Activated CD4-positive, CD25-positive, alpha-beta regulatory T cell treated with anti-CD3 and anti-CD28 coated beads, Interleukin-2, amount 50 U/mL, for 24 hours (primary cell): ENCODE measurements at places on chromosomes 2 and 18.

DNA sequence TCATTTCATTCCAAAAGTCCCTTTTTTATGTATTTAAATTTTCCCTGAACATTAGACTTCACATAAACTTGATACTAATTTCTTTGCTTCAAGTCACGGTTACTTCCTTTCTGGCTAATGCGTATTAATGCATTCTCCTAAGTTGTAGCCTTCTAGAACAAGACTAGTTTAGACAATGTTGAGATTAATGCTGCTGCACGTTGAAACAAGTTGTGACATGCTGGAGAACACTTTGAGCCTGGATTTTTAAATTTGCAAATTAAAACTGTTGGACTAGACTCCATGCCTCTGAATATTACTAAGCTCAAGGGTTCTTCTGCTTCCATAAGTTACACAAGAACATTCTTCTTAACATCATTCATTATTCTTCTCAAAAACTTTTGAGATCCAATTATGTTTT is 29.1 kb downstream of the ID2 start:
- ATAC-seq = no peak

GRCh38 chr2:147135376-147135775 is 709.5 kb upstream of the ACVR2A start:
- ATAC-seq = no peak

DNA sequence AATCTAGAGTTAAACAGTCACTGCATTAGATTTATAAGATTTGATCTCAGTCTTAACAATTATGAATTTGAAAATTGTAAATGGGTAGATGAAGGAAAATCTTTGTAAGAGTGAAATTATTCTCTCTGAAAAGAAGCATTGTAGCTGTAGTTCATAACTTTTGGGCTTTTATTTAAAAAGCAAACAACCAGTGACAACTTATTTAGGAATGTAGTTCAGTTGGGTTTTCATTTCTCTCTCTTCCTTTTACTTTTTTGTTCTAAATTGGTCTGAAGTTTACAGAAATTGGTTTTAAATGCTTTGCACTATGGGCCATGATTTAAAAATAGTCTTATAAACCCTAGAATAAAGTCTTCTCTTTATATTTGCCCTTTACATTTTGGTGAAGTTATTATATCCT is 296.6 kb downstream of the GULP1 start:
- ATAC-seq = no peak

DNA sequence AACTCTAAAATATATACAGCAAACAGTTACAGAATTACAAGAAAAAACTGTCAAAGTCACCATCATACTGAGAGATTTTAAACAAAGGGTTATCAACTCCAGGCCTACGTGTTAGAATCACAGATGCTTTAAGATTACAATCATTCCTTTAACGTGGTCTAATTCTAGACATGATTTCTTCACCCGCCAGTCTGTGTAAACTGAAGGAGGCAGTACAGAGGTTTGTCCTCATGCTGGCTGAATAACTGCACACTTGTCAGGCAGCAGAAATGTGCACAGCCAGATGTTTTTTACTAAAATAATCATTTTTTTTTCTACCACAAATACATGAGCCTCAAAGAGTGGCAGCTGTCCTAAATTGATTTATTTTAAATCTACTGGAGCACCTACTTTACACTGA is 15.5 kb upstream of the NEURL3 start:
- no peak for ATAC-seq

DNA sequence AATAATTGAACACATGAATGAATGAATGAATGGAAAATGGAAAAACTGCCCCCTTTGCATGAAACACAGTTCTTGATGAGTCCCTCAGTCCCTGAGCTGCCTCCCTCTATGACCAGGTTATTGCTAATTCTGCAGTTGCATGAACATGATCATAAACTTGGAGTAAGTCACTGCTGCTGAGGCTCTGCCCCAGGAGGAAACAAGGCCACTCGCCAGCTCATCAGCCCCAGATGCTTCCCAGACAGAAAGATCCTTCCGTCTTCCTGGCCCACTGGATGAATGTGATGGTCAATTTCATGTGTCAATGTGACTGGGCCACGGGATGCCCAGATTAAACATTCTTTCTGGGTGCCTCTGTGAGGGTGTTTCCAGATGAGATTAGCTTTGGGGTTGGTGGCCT is 16.4 kb downstream of the GPR45 start:
- no peak for ATAC-seq

GRCh38 chr18:30765247-30765646 is 277.3 kb downstream of the DSC3 start:
- ATAC-seq = no peak

- ATAC-seq = no peak
These were observed 13.4 kb downstream of the HNRNPA3 start for GRCh38 chr2:177225965-177226360.

GRCh38 chr2:161625314-161625919 is 1.2 kb downstream of the SLC4A10 start:
- ATAC-seq = no peak

DNA sequence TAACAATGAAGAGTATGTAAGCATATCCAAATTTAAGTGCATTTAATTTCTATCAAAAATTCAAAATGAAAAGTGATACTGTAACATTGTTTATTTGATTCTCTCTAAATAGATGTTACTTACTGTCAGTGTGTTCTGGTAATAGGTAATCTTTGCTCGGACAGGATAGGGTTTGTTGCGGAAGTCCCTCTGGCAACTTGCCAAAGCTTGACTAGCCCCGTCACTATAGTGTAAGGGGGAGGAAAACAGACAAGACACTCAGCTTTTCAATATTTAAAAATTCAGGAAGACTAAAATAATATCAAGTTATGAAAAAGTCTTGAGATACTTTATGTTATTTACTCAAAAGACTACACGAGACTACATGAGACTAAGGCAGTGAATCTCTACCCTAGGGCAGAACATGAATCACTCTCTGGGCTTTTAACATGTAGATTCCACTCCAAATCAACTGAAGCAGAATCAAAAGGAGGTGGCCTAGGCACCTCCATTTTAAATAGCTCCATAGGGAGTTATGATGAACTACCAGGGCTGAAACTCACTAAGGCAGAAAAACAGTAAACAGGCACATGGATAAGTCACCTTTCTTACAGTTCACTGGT is 5.9 kb downstream of the LMAN1 start:
- ATAC-seq = no peak

GRCh38 chr2:8433390-8433789 is 248.5 kb upstream of the ID2 start:
- ATAC-seq = no peak

DNA sequence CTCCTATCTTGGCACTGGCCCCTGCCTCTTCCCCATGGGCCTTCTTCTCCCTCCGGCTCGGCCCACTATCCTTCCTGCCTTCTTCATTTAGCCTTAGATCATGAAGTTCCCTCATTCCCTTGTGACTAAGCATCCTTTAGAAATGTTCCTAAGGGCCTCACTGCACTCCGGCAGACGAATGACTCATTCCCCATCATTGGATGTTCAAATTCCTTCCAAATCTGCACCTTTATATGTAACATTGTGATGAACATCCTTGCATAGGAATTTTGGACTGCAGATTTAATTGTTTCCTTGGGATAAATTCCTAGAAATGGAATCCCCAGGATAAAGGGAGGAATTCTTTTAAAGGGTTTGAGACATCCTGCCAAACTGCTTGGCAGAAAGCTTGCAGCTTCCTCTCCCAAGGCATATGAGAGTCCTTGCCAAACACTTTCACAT is 19.0 kb downstream of the CRACDL start:
- no peak for ATAC-seq

GRCh38 chr2:25788457-25788856 is 89.8 kb downstream of the ASXL2 start:
- peak; percentile 74 for ATAC-seq

DNA sequence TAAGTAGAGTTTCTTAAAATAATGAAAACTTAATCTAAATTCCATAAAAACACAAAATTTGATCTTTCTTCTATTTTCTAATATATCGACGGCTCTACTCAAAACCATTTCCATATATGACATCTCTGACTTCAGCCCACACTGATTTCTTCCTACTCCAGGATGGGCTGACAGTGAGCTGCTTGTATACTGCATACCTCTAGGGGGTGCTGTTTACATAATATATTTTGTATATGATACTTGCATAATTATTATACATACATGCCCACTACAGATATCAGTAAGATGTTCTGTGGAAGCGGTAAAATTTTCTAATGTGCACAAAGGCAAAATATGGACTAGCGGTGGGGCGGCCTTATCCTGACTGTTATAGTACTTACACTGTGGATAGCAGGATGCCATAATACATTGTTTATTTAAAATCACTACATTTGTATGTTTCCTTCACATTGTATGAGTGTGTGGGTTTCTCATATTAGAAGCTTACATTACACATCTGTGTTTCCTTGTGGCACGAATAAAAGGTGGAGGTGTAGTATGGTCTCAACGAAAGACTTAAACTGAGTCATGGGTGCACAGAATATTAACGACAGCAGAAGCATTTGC is 66.1 kb upstream of the NXPH2 start:
- ATAC-seq = no peak

- no peak for ATAC-seq
These were observed 50.6 kb upstream of the TMEFF2 start for GRCh38 chr2:192245329-192245728.

DNA sequence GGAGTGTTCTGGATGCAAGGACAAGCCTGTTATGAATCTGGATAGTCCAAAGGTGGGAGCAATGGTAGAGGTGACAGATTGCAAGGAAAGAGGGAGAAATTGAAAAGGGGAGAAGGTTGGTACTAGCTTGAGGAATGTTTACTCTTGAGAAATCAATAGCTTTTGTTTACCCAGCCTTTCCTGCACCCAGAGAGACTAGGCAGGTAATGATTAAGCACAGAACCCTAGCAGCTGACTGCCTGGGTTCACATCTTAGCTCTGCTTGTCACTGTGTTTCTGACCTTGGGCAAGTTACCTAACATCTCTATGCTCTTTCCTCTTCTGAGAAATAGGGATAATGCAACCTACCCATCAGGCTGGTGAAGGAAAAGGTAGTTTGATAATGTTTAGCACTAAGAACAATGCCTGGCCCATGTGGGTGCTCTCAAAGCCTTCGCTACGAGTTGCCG is 178.6 kb downstream of the MGAT5 start:
- ATAC-seq = no peak

DNA sequence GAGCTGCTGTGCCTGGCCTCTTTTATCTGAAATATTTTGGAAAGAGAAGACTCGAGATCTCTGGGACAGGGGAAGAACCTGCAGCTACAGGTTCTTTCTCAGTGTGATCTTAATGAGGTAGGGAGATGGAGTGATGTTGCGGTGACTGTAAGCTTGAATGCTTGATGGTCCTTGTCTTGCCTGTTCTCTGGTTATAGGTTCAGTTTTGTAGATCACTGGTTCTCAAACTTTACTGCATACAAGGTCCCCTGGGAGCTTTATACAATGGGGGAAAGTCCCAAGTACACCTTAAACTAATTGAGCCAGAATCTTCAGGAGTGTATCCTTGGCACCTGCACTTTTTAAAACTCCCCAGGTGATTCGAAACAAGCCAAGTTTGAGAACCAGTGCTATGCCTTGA is 136.7 kb upstream of the CXCR4 start:
- ATAC-seq = no peak
